ENCODE measurements at places on chromosomes 13 and 19.

- DNase-seq, result no peak
Observed at GRCh38 chr19:51064534-51065220, at the start of gene KLK13. Gene KLK13 (minus strand): TSS chr19:51065092. CDS start chr19:51065067, 25 bp downstream.

DNA sequence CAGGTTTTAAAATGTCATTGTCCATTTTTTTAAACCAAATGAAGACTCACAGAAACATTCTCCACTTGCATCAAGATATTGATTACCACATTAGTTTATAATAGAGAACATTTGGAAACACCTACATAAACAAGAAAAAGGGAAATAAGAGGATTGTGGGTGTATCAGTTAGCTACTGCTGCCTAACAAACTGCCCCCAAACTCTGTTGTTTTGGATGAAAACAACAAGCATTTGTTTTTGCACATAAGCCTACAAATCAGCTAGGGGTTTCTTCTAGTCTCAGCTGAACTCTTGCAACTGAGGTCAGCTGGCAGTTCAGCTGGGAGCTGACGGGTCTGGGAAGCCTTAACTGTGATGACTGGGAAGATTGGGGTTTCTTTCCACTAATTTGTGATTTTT is 464.4 kb downstream of the COG6 start:
- no peak for DNase-seq

GRCh38 chr19:19115954-19116353 is 22.3 kb downstream of the TMEM161A start:
- DNase-seq, result peak; percentile 46

- no peak for DNase-seq
Observed at GRCh38 chr19:556611-557382, 12.9 kb downstream of the GZMM start.

GRCh38 chr13:32581177-32581786 is 5.0 kb upstream of the PDS5B start:
- DNase-seq, result no peak

- DNase-seq, result no peak
Observed at GRCh38 chr19:41334793-41335192, 18.9 kb downstream of the TGFB1 start.

DNA sequence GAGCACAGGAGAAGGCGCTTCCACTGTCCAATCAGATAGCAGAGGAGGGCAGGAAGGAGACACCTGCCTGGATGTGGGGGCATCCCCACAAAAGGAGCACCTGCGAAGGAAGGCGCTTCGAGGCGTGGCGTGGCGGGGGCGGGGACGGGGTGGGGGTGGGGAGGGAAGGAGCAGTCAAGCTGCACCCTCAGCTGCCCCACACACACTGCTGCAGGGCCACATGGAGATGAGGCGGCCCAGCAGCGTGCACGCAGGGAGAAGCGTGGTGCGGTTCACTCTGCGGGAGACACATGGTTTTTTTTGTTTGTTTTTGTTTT is 21.4 kb downstream of the ANKRD27 start:
- DNase-seq, result no peak

GRCh38 chr19:46924874-46925547 is 64.2 kb downstream of the ARHGAP35 start:
- no peak for DNase-seq

GRCh38 chr19:43906774-43907173 is 28.3 kb downstream of the ZNF45 start:
- DNase-seq, result no peak

DNA sequence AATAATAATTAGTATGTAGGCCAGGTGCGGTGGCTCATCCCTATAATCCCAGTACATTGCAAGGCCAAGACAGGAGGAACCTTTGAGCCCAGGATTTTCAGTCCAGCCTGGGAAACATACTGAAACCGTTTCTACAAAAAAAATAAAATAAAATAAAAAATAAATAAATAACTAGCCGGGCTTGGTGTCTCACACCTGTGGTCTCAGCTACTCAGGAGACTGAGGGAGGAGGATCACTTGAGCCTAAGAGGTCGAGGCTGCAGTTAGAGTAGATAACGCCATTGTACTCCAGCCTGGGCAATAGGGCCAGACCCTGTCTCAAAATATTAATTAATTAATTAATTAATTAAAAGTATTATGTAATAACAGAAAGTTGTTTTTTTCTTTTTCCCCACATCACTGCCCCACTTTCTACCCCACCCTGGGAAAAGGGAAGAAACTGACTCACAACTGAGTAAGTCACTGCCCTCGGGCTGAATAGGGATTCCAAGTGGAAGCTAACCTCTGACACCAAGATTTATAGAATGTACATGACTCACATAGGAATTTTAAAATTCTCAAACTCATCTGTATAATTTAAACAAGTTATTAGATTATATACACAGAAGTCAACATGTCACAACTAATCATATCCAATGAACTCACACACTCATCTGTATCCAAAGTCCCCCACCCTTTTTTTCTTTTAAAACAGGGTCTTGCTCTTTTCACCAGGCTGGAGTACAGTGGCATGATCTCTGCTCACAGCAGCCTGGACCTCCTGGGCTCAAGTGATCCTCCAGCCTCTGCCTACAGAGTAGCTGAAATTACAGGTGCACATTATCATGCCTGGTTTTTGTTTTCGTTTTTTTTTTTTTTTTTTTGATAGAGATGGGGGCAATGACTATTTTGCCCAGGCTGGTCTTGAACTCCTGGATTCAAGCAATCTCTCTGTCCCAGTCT is 12.5 kb downstream of the ZNF611 start:
- DNase-seq, result no peak

DNA sequence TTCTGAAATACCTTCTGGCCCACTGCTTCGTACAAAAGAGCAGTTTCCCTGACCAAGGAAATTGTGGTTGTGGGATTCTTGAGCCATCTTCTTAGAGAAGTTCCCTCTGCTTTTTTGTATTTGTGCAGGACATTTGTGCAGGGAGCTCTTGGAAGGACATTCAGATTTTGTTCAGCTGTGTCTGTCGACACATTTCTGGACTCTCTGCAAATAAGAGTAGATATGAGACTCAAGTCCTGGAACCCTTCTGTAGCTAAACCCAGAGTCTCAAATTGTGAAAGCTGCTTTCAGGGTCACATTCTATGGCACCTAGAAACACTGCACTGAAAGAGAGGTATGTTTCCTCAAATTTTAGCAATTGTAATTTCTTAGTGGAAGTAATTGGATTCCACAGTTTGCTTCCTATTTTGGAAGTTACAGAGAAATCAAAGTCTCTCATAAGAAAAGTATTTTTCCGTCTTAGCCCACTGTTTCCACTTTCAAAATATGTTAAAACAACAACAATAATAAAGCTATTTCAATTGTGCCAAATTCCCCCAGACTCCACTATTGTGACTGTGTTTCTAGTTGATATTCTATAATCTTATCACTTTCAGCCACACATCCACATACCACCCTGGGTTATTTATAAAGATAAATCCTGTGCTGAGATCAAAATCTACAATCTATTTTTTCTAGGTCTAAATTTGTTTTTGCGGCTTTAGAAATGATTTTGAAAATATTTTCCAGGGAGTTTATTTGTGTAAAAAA is 224.0 kb downstream of the COG6 start:
- no peak for DNase-seq

- DNase-seq, result no peak
Observed at GRCh38 chr13:108834193-108834592, 204.8 kb downstream of the MYO16 start.

All from T-helper 9 cell (primary cell).